ENCODE measurements at places on chromosomes 3 and 15. TPM values are rescaled to one million over a fixed set of nuclear protein-coding genes. Genes with fewer than 3 reads are reported as not detected.

TM4SF1 gene
- total RNA-seq: 290 TPM

IL17RD gene
- 31.8 TPM for total RNA-seq

UBA3 gene
- total RNA-seq: 49.4 TPM

SI gene
- not detected for total RNA-seq

GOLGA8M gene
- total RNA-seq: 2.9 TPM

BCL6 gene
- total RNA-seq: 346 TPM

IL5RA gene
- total RNA-seq: 0.98 TPM

ARRDC4 gene
- 25.8 TPM for total RNA-seq

CACNA2D2 gene
- 1.5 TPM for total RNA-seq

CMTM7 gene
- 16.8 TPM for total RNA-seq

CTXN2 gene
- total RNA-seq: not detected

CHRFAM7A gene
- 0.73 TPM for total RNA-seq

APBA2 gene
- total RNA-seq: 6.9 TPM

Measured in breast epithelium (tissue), 4 donors.